Upper lobe of left lung (tissue), 6 donors: ENCODE measurements at places on chromosomes 16 and 17. TPM values are rescaled to one million over a fixed set of nuclear protein-coding genes. Genes with fewer than 3 reads are reported as not detected.

GRCh38 chr17:65515959-65516948 lies 45.2 kb downstream of the AXIN2 start:
- no peak overlapping the region for H3K4me3 ChIP-seq
- H3K27me3 ChIP-seq = no peaks in the 10 kb centered on the region
- no peaks in the 10 kb centered on the region for H3K36me3 ChIP-seq
- peaks cover 25% of the 10 kb centered on the region for H3K4me1 ChIP-seq
- peak overlapping the region; percentile 72 for H3K27ac ChIP-seq

DNA sequence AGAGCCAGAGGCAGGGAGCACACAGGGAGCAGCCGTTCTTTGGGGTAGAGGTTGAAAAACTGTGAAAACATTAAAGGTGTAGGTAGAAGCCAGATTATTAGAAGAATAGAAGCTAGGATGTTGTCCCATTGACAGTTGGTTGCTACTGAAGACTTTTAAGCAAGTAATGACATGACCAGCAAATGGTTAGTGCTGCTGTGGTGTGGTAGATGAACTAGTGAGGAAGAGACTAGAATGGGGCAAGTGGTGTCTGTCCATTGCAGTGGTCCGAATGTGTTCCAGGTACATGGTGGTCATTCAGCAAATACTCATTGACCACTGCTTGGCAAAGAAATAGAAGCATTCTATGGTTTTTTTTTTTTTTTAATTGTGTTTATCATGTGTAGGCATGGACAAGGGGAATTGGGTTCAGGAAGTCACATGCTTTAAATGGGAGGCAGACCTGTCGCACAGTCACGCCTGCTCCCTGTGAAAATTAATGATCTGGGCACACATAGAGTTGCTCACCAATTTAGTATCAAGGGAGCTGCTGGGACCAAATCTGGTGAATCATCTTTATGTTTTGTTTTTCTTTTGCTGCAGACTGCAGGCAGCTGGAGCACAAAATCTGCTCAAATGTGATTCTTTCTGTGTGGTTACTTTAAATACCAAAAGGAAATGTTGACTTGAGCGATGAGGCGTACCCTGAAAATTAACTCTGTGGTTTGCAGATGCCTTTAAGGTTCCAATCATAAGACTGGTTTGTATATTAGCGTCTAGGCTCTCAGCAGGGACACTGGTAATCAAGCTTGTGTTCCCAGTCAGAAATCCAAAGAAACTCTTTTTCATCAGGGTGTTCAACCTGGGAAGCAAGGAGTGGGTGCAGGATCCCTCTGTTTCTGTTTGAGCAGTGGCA lies 30.7 kb downstream of the YPEL2 start:
- no peak for DNase-seq
- H3K27me3 ChIP-seq = no peaks in the 10 kb centered on the region
- H3K27ac ChIP-seq = peak overlapping the region; percentile 40
- no peak overlapping the region for H3K4me3 ChIP-seq
- peaks cover 53% of the 10 kb centered on the region for H3K4me1 ChIP-seq

- no peaks in the 10 kb centered on the region for H3K27me3 ChIP-seq
- no peak overlapping the region for H3K4me3 ChIP-seq
- no peaks in the 10 kb centered on the region for H3K36me3 ChIP-seq
- DNase-seq = no peak
- H3K27ac ChIP-seq = no peak overlapping the region
Measured at GRCh38 chr16:450385-450784, 24.9 kb downstream of the RAB11FIP3 start.

MYCBPAP gene
- 14.7 TPM for total RNA-seq

PERCC1 gene
- total RNA-seq = not detected

HSD17B1 gene
- total RNA-seq = 1.7 TPM

DNA sequence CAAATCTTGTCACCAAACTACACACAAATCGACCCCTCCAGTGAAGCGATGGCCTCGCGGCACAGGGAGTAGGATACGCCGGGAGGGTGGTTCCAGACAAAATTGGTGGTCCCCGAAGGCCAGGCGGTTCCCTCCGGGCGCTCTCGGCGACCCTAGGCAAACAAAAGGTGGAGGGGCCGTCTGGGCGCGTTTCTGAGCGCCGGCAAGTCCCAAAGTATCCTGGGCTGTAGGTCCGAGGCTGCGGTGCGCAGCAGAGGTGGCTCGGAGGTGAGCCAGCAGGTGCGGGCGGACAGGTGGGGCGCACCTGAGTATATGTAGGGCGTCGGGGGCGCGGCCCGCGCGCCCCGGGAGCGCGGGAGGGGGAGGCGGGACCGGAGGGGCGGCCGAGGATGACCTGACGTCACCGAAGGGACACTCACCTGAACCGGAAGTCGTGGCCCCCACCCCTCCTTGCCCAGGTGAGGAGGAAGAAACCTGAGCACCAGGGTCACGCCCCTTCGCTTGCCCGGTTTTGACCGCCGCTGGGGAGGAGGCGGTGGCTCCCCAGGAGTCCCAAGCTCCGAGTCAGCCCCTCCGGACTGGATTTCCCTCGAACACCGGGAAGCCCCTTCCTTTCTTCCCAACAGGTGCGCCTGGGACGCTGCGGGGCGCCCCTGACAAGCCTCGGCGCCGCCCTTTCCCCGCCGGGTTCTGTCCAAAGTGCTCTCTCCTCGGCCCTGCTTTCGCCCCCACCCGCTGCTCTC lies at the start of gene CLDN7:
Gene CLDN7, minus strand, starts transcription at position 287 of the 743 bp plus-strand sequence. CDS start 435 bp downstream, outside the sequence.
- peak within 1 kb of the TSS; percentile 83 for H3K27ac ChIP-seq
- H3K4me1 ChIP-seq = peaks cover 62% of the 10 kb centered on the region
- peaks cover 12% of the 10 kb centered on the region for H3K27me3 ChIP-seq

DPEP2 gene
- 28.0 TPM for total RNA-seq

DNA sequence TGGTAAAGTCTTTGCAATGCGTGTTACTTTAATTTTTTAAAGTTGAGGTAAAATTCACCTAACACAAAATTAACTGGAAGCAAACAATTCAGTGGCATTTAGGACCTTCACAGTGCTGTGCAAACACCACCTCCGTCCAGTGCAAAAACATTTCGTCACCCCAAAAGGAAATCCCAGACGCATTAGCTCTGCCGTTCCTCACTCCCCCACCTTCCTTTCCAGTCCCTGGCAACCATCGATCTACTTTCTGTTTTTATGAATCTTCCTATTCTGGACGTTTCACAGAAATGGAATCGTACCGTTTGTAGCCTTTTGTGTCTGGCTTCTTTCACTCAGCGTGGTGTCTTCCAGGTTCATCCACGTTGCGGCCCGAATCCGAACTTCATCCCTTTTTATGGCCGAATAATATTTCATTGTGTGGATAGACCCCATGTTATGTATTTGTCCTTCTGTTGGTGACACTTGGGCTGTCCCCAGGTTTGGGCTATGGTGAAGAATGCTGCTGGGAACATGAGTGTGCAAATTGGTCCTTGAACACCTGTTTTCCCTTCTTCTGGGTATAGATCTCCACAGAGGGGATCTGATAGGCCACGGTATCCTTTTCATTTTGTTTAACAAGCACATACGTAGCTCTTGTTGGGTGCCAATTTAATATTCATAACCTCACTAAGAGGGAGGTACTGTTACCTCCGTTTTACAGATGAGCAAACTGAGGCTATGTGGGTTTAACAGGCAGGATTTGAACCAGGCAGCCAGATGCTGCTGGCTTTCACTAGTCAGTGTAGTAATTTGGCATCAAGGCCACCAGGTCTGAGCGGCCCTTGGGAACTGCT lies 232.0 kb upstream of the GSE1 start:
- no peaks in the 10 kb centered on the region for H3K36me3 ChIP-seq
- no peak overlapping the region for H3K4me3 ChIP-seq
- DNase-seq = no peak
- peaks cover 30% of the 10 kb centered on the region for H3K4me1 ChIP-seq

MT1M gene
- 194 TPM for total RNA-seq

- no peak overlapping the region for H3K27ac ChIP-seq
- DNase-seq = peak; percentile 50
- H3K4me1 ChIP-seq = no peaks in the 10 kb centered on the region
- H3K36me3 ChIP-seq = no peaks in the 10 kb centered on the region
- no peaks in the 10 kb centered on the region for H3K27me3 ChIP-seq
Measured at GRCh38 chr17:82679586-82680465, 18.7 kb downstream of the RAB40B start.

SPECC1 gene
- 34.2 TPM for total RNA-seq

- peak overlapping the region; percentile 99 for H3K4me3 ChIP-seq
- no peaks in the 10 kb centered on the region for H3K27me3 ChIP-seq
- DNase-seq = no peak
- peak overlapping the region; percentile 98 for H3K27ac ChIP-seq
Measured at GRCh38 chr16:50066482-50067289, 916 bp downstream of the HEATR3 start.

DNA sequence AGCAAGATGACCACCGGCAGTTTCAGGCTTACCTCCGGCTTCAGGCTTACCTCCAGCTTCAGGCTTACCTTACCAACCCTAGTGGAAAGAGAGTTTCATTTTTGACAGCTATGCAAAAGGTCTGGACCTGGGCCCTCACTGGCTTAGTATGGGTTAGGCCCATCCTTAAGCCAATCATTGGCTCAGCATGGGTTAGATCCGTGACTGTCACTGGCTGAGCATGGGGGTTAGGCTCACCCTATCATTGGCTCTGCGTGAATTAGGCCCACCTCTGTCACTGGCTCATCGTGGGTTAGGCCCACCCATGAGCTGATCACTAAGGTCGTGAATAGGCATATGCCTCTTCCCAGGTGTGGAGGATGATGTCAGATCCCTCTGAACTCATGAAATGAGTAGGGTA lies 8.1 kb downstream of the NDE1 start:
- H3K4me3 ChIP-seq = no peak overlapping the region
- no peaks in the 10 kb centered on the region for H3K36me3 ChIP-seq
- H3K4me1 ChIP-seq = peaks cover 8% of the 10 kb centered on the region
- no peaks in the 10 kb centered on the region for H3K27me3 ChIP-seq
- H3K27ac ChIP-seq = no peak overlapping the region

DNA sequence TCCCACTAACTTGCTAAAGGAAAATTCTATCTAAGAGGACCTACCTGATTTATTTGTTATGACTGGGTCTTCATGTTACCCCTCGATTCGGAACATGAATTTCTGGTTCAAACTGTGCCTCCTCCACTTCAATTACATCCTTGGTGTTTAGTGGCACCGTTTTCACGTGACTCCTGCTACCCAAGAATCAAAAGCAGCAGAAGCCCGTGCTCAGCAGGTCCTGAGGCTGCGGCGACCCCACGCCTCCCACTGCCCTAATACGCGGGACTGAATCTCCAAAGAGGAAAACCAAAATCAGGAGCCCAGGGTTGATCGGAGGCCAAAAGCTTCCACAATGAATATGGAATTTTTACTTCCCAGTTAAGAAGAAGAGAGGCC lies 94.0 kb upstream of the METRNL start:
- H3K27ac ChIP-seq = no peak overlapping the region
- DNase-seq = peak; percentile 50
- no peaks in the 10 kb centered on the region for H3K36me3 ChIP-seq
- H3K4me1 ChIP-seq = peaks cover 10% of the 10 kb centered on the region

DNA sequence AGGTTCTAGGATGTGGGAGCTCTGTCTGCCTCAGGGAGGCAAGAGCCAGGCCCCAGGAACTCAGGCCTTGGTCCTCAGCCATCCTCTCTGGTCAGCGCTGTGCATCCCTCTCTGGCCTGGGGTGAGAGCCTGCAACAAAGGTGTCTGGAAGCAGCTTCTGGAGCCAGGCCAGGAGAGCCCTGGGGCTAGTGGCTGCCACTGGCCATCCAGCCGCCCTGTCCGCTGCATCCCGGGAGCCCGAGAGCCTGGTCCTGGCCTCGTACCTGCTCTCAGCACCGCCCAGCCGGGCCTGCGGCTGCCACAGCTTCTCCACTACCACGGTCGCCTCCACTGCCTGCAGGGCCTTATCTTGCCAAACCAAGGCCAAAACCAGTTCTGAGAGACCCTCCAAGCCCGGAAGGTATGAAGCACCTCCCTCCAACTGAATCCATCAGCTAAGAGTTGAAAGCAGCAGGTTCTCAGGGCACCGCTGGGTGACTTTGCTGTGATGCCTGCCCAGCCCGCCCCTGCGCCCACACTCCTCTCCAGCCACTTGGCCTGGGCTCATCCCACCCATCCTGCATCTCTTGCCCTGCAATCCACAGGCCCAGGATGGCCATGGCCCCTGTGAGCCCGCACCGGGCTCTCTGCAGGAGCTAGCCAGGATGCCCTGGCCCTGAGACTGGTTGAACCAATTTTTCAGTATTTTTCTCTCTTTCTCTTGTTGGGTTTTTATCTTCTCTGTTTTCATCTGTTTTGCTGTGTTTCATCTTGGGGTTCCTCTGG lies 85.7 kb downstream of the AMFR start:
- H3K27me3 ChIP-seq = no peaks in the 10 kb centered on the region
- no peak overlapping the region for H3K4me3 ChIP-seq
- DNase-seq = no peak
- no peak overlapping the region for H3K27ac ChIP-seq
- H3K36me3 ChIP-seq = no peaks in the 10 kb centered on the region
- H3K4me1 ChIP-seq = no peaks in the 10 kb centered on the region

- no peaks in the 10 kb centered on the region for H3K4me1 ChIP-seq
- no peak overlapping the region for H3K27ac ChIP-seq
- no peak overlapping the region for H3K4me3 ChIP-seq
- DNase-seq = no peak
Measured at GRCh38 chr16:87715658-87716057, 50.1 kb downstream of the KLHDC4 start.

DNA sequence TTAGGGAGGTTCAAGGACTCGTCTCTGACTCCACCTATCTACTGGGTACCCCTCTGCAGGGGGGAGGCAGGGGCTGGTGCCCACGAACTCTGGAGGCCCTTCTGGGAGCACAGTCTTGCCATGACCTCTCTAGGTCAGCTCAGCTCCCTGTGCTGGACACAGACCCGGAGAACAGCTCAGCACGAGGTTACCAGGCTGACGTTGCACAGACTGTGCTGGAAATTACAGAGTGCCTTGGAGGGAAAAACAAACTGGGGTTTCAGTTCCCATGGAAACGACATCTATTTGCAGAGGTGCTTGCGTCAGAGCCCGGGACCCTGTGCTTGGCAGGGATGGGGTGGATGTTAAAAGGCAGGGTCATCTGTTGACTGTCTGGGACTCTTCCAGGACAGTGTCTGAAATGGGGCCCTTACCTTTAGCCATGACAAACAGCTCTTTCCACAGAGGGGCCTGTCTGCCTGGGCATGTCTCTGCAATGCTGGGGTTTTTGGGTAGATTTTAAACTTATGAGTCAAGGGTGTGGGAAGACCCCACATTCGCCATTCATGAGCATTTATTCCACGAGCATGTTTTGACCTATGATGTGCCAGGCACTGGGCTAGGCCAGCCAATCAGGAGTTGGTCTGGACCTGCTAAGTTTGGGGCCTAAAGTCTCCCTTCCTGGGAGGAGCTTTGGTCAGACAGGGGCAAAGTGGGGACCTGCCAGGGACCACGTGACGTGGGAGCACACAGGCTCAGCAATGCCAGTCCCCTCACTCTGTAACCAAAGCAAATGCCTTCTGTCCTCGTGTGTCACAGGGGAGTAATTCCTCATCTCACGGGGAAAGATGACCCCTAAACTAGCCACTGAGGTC lies 22.5 kb downstream of the CCR7 start:
- H3K36me3 ChIP-seq = no peaks in the 10 kb centered on the region
- H3K4me1 ChIP-seq = peaks cover 57% of the 10 kb centered on the region
- H3K27ac ChIP-seq = peak overlapping the region; percentile 83
- no peak for DNase-seq

DNA sequence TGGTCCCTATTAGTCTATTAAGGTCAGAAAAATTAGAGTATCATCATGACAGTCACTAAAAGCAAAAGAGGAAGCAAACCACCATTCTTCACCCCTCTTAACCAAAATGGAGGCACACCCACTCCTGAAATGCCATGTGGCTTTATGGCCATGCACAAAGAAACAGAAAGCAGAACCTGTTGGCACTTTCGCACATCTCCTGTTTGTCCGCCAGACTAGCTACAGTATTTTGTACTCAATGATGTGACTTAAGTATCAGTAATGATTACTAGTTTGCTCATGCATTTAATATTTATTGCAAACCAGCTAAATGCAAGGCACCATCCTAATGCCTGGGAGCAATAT lies 70.2 kb upstream of the GNAO1 start:
- H3K4me1 ChIP-seq = no peaks in the 10 kb centered on the region
- H3K4me3 ChIP-seq = no peak overlapping the region
- H3K36me3 ChIP-seq = no peaks in the 10 kb centered on the region
- no peak for DNase-seq
- H3K27me3 ChIP-seq = no peaks in the 10 kb centered on the region
- no peak overlapping the region for H3K27ac ChIP-seq
